Left colon (tissue), 2 donors: ENCODE measurements at places on chromosomes 2 and 18. TPM values are rescaled to one million over a fixed set of nuclear protein-coding genes. Genes with fewer than 3 reads are reported as not detected.

DNA sequence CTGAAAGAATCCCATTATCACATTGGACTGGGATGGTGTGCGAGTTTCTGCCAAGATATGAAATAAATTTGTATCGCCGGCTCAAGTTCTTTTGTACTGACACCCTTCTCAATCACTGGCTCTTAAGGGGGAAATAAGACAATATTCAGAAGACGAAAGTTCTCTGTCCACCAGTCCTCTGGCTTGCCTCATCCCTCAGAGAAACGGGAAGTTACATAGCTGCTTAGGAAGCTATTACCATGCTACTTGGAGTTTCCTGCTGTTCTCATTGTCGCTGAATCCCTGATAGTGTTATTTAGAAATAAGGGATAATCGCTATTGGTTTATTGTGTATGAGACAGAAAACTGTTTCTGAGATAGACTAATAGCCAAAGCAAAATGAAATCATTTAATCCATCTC lies 205.0 kb upstream of the ZNF521 start:
- DNase-seq = no peak

GRCh38 chr2:100832885-100833284 lies 12.9 kb downstream of the NPAS2 start:
- peak; percentile 54 for DNase-seq

GRCh38 chr2:158663796-158664195 lies 131.3 kb upstream of the DAPL1 start:
- DNase-seq = no peak

- DNase-seq = no peak
Measured at GRCh38 chr2:71685073-71685848, 231.9 kb downstream of the DYSF start.

GRCh38 chr18:22155584-22155983 lies 13.8 kb upstream of the GATA6 start:
- DNase-seq = no peak

- DNase-seq = no peak
Measured at GRCh38 chr18:404061-404636, 96.4 kb downstream of the COLEC12 start.

DNA sequence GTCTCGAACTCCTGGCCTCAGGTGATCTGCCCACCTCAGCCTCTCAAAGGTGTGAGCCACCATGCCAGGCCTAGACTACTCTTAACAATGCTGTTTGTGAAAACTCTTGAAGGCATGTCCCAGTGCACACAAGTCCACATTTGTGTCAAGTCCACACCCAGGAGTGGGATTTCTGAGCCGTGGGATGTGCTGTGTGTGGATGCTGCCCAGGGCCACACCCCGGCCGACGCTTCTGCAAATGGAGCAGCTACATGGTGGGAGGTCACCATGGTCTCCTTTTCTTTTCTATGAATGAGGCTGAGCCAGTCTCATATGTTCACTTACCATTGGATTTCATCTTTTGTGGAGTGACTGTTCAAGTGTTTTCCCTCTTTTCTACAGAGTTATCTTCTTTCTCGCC lies 15.8 kb downstream of the SNED1 start:
- DNase-seq = no peak

DNA sequence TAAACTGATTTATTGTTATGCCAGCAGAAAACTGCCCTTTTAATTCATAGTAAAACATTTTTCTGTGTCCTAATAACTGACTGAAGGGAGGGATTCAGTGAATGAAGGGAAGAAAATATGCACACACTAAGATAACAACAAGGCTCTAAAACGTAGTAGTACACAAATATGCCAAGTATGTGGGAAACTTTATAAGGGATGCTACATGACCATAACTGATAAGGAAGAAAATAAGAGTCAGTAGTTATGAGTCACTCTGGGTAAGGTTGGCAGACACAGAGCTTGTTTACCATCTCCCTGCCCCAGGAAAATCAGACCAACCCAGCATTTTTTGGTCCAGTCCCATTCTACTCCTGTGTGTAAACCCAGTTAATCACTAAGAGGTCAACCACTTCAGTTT lies 124.2 kb downstream of the RPRM start:
- DNase-seq = no peak

GRCh38 chr2:205500951-205501350 lies 181.3 kb upstream of the NRP2 start:
- DNase-seq = no peak

DNA sequence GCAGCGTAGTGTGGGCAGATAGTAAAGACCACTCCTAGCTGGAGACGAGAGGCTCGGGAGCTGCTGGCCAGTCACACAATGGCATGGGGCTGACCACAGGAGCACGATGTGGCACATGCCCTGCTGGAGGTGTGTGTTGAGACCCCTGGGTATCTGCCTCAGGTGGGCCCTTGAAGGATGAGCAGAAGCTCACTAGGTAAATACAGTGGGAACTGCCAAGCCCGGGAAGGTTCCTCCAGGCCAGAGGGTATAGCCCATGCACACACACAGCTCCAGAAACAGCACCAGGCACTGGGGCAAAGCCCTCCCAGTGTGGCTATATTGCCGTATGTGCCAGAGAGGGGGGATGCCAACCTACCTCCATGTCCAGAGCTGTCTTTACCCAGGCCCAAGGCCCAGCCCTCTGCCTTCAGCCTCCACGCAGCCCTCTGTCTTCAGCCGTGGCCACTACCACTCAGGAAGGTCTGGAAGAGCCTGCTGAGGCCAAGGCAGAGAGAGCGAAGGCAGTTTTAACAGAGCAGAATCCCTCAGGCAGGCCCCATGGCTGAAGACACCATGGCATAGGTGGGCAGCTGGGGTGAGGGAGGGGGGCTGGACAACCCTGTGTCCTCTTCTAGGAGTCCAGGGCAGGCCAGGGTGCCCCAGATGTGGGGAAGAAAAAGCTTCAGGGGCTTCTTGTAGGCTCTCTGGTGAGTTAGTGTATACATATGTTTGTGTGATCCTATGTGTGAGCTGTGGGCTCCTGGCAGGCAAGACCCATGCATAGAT lies 7.0 kb upstream of the ARID5A start:
- no peak for DNase-seq

- no peak for DNase-seq
Measured at GRCh38 chr2:25473131-25473530, 131.4 kb upstream of the DNMT3A start.

DNA sequence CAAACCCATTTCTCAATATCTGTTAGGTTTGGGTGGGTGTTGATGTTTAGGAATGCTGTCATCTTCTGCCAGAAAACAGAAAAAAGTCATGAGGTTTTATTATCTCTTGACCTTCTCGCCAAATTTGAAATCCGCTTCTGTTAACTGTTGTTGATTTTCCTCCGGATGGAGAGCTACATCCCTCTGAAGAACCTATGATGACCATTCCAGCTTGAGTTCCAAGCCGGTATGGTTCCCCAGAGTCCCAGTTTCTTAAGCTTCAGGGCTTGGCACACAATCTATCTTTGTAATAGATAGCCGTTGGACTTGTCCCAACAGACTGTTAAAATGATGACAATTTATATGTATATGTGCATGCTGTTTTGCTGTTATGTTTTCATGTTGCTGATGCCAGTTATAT lies 1201.0 kb downstream of the LRP1B start:
- DNase-seq = no peak

DNA sequence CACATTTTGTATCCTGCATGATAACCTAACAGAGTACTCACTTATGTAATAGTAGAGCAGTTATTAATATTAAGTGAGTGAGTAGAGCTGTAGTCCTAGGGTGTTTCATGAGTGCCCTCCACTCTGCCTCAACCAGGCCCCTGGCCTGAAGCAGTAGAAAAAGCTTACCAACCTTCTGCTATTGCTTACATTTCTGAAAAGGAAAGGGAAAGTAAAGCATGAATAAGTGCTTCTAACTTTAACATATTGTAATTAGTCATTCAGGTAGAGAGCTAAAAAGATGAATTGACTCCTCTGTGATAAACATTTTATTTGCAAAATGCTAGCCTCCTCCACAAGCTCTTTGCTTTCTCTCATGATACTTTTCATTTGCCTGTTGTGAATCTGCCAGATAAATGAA lies 94.7 kb upstream of the RPE start:
- no peak for DNase-seq

- no peak for DNase-seq
Measured at GRCh38 chr2:195659114-195659513, 2.1 kb downstream of the SLC39A10 start.

DNA sequence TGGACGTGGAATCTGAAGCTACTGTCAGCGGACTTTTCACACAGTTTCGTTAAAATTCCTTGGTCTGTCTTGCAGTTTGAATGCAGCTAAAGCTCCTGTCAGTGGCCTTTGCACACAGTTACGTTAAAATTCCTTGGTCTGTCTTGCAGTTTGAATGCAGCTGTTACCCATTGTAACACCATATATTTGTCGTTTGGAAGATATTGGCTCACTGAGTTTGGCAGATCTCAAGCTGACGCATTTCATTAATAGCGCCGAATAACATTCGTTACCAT lies 1.0 kb downstream of the LIMS1 start:
- no peak for DNase-seq

DNA sequence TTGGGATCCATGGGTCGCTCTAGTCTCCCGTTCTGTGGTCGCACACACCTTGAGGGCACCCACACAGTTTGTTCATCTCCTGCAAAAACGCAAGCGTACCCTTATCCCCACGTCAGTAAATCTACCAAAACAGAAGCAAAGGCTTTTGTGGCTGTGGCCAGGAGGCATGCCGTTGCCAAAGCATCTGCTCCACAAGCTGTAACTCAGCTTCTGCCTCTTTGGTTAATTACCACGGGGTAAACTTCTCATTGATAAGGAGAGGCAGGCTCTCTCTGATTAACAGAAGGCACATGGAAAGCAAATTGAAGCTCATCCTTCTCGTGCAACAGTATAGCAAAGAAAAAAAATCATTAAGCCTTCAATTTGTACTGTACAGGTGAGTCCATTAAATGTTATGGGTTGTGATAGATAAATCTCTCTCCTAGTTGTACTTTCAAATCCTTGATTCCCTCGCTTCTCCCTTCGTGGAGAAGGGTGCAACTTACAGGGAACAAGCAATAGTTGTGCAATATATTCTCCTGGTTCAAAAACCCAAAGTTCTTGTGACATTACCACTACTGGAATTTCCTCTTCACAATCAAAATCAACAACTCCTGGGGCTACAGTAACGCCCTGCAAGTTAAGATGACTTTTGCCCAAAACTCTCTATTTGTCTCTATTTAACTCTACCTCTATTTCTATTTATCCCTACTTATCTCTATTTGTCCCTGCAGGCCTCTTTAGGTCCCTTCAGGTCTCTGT lies 10.3 kb downstream of the PECR start:
- no peak for DNase-seq

INHBB gene
- 0.47 TPM for total RNA-seq

SANBR gene
- total RNA-seq = 11.4 TPM

SOS1 gene
- total RNA-seq = 30.0 TPM

RFTN2 gene
- 1.9 TPM for total RNA-seq

ANKAR gene
- total RNA-seq = 7.6 TPM

PROM2 gene
- 32.9 TPM for total RNA-seq

AQP12B gene
- total RNA-seq = 2.4 TPM

ACTG2 gene
- total RNA-seq = 14.7 TPM

UGT1A5 gene
- 2.1 TPM for total RNA-seq

ICA1L gene
- 1.7 TPM for total RNA-seq
